ENCODE measurements at places on chromosomes 6 and 20.

DNA sequence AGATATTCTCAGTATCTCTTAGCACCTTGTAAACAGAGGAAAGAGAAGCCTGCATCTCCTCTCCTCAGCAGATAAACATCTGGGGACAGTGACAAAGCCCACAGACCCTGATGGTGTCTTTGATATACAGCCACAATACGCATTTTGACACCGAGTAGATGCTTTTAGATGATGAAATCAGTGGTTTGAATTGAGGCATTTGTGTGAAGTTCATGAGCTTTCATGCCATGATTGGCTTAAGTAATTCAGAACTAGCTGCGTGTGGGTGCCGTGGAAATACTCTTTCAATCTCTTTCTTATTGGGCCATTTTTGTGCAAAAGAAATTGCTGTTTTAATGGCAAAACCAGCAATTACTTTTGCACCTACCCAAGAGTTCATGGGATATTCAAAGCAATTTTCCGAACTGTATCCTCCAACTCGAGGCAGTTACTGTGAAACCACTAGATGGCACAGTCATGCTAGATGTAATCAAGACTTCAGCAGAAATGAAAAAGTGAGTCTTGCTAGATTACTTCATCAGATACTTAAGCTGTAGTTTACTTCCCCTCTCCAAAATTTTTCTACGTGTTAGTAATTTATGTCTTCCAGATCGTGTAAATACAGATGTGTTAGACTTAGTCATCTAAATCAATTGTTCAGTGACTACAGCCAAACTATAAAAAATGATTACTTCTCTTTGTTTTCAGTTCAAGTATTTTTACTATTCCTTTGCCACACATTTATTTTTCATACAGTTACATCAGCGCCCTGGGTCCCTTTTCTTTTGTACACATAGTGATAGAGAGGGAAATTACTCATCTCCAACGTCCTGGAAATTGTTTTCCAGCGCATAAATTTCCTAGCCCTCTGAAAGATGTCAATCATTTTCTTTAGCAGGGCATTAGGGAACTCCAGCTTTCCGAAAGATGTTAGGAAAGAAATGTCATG lies 49.4 kb downstream of the IYD start:
- DNase-seq, result no peak

- no peak for DNase-seq
Measured at GRCh38 chr20:18513208-18513607, 5.5 kb downstream of the SEC23B start.

DNA sequence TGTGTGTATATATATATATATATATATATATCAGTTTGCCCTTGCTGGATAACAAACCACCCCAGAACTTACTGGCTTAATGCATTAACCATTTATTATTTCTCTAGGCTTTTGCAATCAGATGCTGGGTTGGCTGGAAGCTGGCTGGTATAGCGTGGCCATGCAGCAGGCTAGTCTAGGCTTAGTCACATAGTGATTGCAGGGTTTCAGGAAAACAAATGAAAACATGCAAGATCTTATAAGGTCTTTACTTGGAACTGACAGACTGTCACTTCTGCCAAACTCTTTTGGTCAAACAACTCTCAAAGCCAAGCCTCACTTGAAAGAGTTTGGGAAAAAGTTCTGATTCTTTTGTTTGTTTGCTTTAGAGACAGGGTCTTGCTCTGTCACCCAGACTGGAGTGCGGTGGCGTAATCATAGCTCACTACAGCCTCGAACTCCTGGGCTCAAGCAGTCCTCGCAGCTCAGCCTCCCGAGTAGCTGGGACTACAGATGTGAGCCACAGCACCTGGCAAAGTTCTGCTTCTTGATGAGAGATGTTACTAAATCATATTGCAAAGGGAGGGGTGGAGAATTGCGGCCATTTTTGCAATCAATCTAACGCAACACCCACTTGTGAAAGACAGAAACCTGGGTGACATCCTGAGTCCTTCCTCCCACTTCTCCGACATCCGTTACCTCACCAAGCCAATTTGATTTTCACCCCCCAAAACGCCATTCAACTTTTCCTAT lies 74.6 kb upstream of the RNF24 start:
- DNase-seq, result no peak

- no peak for DNase-seq
Measured at GRCh38 chr6:47679322-47679906, 19.0 kb upstream of the ADGRF4 start.

GRCh38 chr6:139064981-139065665 lies 36.6 kb downstream of the ABRACL start:
- DNase-seq, result no peak

DNA sequence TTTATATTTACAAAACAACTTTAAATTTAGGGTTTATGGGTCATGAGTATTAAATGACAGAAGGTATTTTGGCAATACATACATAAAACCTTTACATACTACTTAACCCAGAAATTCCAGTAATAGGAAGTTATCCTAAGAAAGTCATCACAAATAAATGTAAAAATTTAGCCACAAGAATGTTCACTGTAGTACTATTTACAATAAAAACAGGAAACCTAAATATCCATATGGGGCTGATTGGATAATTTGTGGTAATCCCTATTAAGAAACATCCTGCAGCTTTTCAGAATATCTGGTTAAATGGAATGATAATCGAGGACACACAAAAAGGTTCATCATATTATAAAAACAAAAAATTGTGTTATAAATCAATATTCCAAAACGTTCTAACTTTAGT lies 44.4 kb downstream of the TRAM2 start:
- DNase-seq, result no peak

DNA sequence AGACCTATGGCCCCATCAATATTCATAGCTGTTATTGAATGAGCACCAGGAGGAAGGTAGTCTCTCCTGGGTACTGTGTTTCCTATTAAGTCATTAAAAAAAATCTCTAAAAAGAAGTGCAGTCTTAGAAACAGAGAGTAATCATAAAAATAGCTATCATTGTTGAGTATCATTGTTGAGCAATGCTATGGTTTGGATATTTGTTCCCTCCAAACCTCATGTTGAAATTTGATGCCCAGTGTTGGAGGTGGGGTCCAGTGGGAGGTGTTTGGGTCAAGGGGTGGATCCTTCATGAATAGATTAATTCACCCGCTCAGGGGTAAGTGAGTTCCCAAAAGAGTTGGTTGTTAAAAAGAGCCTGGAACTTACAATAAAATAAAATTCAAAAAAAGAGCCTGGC lies 88.1 kb upstream of the IYD start:
- no peak for DNase-seq

GRCh38 chr6:141482796-141483597 lies 649.7 kb upstream of the GJE1 start:
- DNase-seq, result no peak

- DNase-seq, result no peak
Measured at GRCh38 chr6:143608906-143609305, 68.9 kb upstream of the PHACTR2 start.

GRCh38 chr6:77474286-77474956 lies 11.1 kb upstream of the HTR1B start:
- DNase-seq, result no peak

- DNase-seq, result no peak
Measured at GRCh38 chr6:141123497-141123896, 1009.2 kb upstream of the GJE1 start.

GRCh38 chr20:38152621-38153221 lies 12.3 kb downstream of the TGM2 start:
- DNase-seq, result no peak

GRCh38 chr6:21883595-21884328 lies 290.2 kb downstream of the SOX4 start:
- no peak for DNase-seq

- no peak for DNase-seq
Measured at GRCh38 chr6:138393871-138394783, 9.9 kb upstream of the HEBP2 start.

DNA sequence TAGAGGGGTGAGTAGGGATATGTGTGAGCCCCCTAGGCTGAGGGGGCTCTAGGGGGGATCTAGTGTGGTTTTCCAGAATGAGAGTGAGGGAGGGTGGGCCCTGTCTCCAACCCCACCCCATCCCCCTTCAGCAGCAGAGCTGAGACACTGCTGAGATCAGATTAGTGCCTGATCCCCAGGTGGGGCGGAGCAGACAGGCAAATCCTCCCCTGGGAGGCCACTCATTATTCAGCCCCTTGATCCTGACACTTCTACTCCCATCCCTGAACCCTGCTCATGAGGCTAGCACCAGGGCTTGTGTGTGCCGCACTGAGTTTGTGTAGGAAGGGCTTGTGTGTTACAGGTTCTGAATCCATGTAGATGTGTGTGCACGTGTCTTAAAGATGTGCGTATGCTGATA lies 42.5 kb downstream of the SPDEF start:
- DNase-seq, result no peak

DNA sequence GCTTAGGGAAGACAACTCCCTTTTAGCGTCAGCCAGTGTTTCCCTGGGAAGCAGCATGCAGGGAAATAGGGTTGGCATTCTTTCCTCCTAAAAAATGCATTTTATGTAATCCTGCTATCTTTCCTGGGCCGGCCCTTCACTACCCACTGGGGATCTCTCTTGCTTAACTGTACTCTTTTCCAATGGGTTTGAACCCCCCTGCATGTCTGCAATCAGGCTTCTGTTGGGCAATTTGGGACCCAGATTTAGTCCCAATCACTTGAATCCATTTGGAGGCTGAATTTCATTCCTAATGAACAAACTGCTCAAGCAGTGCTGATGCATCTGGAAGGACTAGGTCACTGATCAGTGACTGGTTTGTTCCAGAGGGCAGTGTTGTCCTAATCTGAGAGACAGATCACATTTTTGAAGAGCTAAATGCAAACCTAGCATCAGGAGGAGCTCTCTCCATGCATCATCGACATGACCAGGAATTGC lies 152.0 kb downstream of the TSHZ2 start:
- no peak for DNase-seq

GRCh38 chr20:63177785-63178445 lies 38.0 kb downstream of the YTHDF1 start:
- no peak for DNase-seq

DNA sequence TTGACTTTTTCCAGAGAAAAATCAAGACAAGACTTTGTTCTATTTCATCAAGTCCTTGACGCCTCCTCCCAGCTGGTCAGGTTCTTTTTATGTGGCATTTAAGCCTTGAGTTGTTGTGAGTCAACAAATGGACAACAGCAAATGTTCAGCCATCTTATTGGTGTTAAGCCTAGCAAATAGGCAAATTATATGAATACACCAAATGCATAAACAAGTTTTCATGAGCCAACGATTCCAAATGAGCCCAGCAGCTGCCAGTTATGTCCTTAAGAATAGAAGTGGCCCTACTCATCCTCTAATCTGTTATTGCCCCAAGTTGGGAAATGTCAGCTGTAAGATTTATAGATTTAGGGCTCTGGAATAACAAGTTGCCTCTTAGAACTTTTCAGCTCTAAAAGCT lies 312.0 kb downstream of the SOX4 start:
- DNase-seq, result no peak

GRCh38 chr20:49203011-49203410 lies 14.9 kb upstream of the STAU1 start:
- no peak for DNase-seq

GRCh38 chr6:44122801-44123200 lies 4.5 kb downstream of the MRPL14 start:
- DNase-seq, result no peak

GRCh38 chr6:158361068-158361467 lies 48.8 kb downstream of the TULP4 start:
- no peak for DNase-seq

DNA sequence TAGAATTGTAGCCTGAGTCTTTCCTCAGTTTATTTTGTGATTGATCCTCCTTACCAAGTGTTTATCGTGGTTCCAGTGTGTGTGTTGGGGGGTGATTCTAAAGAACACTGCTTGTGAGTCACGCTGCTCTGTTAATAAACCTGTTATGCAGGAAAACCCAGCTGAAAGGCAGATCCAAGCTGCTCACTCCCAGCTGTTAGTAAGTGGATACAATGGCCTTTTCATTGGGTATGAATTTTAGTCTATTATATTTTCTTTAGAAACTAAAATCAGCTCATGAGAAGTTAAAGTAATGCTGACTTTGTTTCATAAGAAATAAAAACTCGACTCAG lies 12.2 kb upstream of the DSTN start:
- no peak for DNase-seq

GRCh38 chr6:17204533-17204932 lies 76.6 kb upstream of the RBM24 start:
- no peak for DNase-seq

DNA sequence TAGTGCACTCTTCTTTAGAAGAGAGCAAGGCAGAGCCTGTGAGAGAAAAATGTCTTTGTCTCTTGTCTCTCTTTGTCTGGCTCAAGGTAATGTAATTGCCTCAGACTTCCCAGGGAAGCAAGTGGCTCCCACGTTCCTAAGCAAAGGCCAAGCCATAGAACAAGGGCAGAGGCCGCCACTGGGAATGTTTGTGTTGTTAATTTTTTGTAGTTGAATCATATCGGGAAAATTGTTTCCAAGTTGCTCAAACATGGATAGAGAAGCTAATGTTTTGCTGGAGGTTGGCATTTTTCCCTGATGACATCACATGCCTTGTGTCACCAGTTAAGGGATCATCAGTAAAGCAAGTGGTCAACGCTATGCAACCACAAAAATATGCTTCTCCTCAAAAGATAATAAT lies 211.5 kb upstream of the FOXA2 start:
- DNase-seq, result no peak

GRCh38 chr6:117870486-117871242 lies 36.4 kb upstream of the SLC35F1 start:
- no peak for DNase-seq

DNA sequence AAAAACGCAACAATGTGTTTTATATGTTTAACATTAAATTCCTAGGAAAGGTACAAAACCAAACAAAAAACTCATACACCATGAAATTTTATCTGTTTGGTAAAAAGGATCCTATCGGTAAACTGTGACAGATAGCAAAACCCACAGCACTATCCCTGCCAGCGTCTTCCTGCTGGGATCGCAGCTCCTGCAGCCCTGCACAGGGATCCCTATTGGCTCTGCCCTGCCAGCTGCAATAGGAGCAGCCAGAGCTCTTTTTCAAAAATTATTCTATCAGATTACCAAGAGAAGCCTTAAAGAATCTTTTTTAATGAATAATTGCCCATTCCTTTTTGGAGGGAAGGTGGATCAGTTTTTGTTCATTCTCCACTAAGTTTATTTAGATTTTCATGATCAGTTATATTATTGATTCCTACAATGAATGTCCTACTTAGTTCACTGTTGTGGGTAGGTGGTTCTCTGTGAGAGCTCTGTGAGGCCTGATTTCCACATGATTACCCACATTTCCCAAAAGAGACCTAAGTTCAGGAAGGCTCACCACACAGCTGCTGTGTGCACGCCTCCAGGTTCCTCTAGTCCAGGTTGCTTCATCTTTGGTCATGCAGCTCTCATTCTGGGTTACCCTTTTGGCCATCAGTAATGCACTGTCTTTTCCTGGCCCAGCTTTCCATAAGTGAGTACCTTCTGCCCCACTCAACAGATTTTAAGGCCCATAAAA lies 293.8 kb downstream of the FRK start:
- no peak for DNase-seq

DNA sequence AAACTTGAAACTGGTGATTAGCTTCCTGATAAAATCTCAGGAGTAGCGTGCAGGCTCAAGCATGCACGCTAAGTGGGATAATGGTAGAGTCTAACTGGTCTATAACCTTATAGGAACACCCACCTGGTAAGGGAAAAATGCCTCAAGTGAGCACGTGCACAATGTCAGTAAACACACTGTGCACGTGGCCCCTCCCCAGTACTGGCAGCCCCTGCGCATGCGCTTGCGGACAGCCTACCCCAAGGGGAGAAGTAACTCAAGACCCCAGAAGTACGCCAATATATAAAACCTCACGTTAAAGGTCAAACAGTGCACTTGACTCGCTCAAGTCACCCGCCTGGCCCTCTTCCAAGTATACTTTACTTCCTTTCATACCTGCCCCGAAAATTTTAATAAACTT lies 23.1 kb upstream of the DOK5 start:
- DNase-seq, result no peak

- no peak for DNase-seq
Measured at GRCh38 chr6:118509009-118509617, 39.0 kb upstream of the PLN start.

All from H9 (cell line).